ENCODE measurements at places on chromosomes 13 and 19.

DNA sequence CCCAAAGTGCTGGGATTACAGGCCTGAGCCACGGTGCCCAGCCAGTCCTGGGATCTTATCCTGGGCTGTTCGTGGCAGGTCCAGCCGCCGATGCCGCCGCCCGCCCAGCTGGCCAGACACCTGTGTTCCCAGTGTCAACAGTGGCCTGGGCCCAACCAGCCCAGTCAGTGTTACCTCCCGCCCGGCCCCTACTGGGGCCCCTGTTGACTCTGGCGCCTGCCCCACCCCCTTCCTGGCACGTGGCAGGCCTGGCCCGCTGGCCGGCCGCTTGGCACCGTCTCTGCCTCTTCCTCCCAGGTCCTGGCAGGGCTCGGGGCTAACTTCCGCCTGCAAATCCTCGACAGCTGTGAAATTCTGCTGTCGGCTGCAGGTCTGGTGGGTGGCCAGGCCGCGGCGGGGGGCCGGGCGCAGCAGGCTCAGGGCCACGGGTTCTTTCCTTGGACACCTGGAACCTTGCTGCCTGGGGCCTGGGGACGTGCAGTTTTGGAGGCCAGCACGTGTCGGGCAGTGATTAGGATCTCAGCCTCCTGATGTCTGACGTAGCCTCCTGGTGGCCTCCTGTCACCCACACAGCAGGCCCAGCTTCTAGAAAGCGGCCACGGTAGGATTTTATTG lies 9.1 kb downstream of the ARID3A start:
- peak; percentile 93 for DNase-seq

DNA sequence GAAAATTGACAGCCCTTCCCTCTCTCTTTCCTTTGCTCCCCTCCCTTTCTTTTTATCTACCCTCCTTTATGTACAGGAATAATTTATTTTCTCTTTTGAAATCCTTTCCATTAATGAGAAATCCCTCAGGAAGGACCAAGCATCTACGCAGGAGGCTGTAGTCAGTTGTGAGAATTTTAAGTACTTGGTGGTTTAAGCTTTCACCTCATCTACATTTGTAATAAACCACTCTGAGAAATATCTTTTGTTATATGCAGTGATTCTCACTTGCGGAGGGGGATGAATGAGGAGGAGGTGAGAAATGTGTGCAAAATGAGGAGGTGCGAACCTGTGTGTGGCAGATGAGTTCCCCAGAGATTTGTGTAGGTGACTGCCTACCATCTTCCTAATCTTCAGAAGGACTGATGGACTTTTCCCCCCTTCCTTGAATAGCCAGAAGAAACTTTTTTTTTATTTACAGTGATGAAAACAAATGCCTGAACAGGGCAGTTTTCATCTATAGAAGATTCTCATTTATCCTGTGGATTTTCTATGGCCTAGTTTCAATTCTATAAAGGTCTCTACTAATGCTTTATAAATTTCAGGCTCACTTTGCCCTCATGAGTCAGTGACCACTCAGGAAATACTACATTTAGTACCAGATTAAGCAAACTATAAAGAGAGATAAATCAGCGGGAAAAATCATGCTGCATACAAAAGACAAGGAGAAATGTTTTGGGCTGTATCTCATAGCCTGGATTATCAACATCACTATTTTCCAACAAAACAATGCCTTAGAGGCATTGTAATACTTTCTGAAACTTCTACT lies 118.3 kb downstream of the LHFPL6 start:
- no peak for DNase-seq

DNA sequence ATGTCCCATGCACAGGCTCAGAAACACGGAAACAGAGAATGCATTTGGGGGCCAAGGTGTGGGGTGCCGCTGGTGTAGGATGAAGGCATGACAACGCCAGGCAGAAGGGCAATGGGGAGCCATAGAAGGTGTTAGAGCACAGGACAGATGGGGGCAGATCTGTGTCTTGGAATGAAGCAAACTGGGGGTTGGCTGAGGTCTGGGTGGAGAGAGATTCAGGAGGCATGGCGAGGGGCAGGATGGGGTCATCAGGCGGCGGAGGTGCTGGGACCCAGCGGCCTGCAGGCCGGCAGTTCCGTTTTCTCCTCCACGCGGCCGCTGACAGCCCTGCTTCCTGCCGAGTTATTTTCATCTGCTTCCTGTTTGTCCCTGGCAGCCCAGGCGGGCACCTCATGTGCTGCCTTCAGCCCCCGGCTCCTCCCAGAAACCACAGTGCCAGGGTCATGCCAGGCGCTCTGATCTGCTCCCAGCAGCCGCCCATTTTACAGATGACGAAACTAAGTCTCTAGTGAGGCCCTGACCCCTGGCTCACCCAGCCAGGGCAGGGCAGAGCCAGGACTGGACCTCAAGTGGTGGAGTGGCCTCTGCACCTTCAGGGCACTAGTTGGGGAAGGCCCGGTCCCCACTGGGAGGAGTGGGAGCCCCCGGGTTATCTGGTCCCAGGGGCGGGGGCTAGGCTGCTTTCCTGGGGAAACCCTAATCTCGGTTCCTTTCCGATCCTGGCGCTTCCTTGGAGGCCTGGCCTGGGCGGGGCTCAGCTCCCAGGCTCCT lies 2.2 kb downstream of the ARHGAP45 start:
- peak; percentile 81 for DNase-seq

GRCh38 chr19:51242881-51243630 lies 7.8 kb upstream of the SIGLECL1 start:
- DNase-seq, result no peak

DNA sequence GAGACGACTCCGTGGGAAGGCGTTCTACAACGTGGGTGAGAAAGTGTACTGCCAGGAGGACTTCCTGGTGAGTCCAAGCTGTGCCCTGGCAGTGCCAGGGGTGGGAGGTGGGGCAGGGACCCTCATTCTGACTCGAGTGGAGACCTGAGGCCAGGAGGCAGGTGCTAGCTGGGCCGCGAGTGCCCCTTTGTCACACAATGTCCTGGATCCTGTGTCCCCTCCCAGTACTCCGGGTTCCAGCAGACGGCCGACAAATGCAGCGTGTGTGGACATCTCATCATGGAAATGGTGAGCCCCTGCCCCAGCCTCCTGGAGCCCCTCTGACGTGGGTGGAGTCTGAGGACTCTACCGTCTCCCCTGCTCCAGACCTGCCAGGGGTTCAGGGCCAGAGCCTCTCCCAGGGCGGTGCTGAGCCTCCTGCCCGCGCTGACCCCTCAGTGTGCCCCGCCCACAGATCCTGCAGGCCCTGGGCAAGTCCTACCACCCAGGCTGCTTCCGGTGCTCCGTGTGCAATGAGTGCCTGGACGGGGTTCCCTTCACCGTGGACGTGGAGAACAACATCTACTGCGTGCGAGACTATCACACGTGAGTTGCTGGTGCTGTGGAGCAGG lies 11.6 kb downstream of the WTIP start:
- no peak for DNase-seq

- DNase-seq, result no peak
These were observed 769.1 kb downstream of the PCDH9 start for GRCh38 chr13:66461021-66461420.

DNA sequence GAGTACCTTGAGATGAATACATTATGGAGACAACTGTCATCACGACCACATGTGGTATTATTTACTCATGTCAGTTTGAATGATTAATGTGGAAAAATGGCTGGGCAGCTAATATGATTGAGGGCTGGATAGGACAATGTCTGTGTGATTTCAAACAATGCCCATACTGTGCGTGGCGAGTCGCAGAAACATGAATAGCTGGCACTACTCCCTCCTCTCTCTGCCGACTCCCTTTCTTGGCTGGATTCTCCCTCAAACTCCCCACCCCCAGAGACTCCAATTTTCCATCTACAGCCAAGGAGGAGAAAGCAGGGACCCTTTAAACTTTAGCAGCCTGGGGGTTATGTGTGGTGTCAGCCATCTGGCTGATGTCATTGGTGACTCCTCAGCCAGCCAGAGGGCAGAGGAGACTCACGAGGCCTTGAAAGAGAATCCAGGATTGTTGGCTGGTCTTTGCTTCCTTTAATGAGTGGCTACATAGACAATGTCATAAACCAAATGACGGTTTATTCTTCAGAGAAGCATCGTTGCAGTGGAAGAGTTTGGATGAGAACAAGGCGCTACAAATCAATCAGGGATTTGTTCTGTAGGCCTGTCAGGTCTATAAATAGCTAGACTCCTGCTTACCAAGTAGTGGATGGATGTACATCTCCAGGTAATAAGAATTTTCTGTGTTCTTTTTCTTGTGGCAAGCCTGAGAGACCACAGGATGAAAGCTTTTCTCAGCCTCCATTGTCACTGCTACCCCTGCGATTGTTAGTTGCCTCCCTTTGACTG lies 165.6 kb downstream of the DLEU7 start:
- DNase-seq, result no peak

- peak; percentile 44 for DNase-seq
These were observed 541 bp upstream of the RSPH6A start for GRCh38 chr19:45815481-45816216.

DNA sequence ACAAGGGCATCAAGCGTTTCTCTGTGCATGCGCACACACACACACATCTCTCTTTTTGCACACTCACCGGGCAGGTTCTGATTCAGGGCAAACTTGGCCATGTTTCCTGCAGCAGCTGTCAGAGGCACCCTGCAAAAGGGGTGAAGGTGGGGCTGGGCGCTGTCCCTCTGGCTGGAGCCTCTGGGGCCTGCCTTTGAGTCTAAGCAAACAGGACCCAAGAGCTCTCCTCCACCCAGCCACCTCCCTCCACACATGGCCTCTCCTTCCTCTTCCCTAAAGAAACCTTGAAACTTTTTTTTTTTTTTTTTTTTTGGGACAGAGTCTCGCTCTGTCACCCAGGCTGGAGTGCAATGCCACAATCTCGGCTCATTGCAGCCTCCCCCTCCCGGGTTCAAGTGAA lies 5.3 kb downstream of the KANK3 start:
- DNase-seq, result no peak

DNA sequence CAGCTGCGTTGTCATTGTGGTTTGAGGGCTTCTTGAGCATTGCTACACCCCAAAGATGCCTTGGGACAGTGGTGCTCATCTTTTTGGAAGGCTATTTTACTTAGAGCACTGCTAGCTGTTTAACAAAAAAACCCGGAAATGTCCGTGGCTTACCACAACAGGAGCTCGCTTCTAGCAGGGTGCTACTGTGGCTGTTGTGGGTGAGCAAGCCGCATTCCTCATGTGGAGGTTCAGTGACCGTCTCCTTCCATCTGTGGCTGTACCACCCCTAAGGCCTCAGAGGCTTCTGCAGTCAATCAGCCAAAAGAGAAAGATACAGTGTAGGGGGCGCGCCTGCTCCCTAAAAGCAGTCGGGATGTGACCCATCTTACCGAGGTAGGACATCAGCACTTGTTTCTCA lies 1004.2 kb downstream of the UQCRFS1 start:
- DNase-seq, result no peak
